ENCODE measurements at places on chromosomes 3 and 15.

DNA sequence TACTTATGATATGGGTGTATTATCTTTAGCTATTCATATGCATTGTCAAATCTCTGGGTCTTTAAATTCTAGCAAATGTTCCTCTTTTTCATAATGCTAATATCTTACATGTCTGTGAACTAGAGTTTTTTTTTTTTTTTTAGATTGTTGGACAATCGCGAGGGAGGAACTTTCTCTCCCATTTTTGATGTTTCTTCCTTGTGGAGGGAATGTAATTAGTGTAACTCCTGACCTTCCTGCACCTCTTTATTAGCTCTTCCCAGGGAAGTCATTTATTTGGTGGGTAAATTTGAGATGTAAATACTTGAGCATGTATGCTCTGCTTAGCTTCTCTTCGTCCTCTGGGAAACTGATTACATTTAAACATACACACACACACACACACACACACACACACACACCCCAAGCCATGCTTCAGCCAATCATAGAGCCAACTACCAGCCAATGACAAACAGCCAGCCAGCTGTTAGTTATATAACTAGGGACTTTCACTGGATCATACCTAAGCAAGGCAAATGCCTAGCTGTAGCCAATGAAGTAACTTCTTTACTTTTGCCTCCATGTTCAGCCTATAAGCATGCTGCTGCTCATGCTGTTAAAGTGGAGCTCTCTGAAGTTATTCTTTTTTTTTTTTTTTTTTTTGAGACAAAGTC lies 8.3 kb upstream of the USP8 start:
- H3K4me3 ChIP-seq = no peak overlapping the region
- peaks cover 3% of the 10 kb centered on the region for H3K27me3 ChIP-seq
- no peak for DNase-seq
- peaks cover 1% of the 10 kb centered on the region for H3K36me3 ChIP-seq
- no peak overlapping the region for H3K27ac ChIP-seq

DNA sequence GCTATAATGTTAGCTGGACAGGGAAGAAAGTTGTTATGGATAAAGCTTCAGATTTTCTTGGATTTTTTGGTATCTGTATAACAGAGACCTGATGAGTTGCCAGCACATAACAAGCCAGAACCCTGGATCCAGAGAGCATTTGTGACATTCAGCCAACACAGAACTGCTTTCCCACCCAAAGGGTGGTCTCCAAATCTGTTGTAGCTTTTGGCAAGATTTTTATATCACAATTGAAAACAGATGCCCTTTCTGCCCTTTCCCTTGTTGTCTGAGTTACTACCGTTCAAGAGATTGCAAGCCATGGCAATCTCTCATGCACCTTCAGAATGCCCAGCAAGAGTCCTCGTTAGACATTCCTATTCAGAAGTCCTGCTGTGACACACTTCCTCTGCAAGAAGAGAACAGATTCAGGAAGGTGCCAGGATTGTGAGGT lies 107.6 kb upstream of the FGF7 start:
- H3K4me1 ChIP-seq = peaks cover 5% of the 10 kb centered on the region
- no peak overlapping the region for H3K4me3 ChIP-seq
- no peaks in the 10 kb centered on the region for H3K27me3 ChIP-seq

GRCh38 chr15:42035435-42035761 lies 14.6 kb upstream of the PLA2G4E start:
- no peak overlapping the region for H3K27ac ChIP-seq
- no peak overlapping the region for H3K4me3 ChIP-seq
- H3K27me3 ChIP-seq = peaks cover 7% of the 10 kb centered on the region
- H3K36me3 ChIP-seq = no peaks in the 10 kb centered on the region

DNA sequence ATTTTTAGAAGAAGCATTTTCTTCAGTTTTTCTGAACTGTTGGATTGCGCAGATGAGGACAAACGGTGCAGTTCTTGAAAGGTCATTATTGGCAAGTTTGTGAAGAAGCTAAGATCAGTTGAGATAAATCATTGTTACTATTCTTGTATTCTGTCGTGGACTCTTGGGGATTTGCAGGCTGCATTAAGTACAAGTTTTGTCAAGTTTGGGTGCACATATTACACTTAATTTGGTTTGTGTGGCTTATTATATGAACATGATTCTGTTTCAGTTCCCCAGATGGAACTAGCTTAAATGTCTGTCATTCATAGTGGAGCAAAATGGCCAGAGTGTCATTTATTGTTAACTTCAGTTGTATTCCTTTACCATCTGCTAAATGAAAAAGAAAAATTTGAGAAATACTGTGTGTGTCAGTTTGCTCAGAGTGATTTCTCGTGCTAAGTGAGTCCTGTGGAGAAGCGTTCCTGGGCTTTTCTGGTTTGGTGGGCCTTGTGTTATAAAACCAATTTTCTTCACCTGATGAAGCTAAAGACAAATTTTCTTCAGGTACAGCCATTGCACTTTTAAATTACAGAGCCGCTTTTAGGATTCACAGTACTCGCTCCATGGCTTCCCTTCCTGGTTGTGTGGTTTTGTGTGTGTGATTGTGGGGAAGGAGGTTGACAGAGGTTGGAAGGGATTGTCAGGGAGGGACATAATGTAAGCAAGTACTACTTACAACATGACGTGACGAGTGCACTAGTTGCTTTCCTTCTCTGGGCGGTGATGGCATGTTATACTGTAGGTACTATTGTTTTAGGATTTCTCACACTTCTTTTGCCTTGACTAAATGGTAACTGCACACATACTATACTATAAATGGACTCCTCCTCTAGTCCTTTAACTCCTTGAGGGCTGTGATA lies 1.7 kb downstream of the AKAP13 start:
- peaks cover 53% of the 10 kb centered on the region for H3K4me1 ChIP-seq
- H3K36me3 ChIP-seq = peaks cover 26% of the 10 kb centered on the region
- DNase-seq = no peak
- no peaks in the 10 kb centered on the region for H3K27me3 ChIP-seq

DNA sequence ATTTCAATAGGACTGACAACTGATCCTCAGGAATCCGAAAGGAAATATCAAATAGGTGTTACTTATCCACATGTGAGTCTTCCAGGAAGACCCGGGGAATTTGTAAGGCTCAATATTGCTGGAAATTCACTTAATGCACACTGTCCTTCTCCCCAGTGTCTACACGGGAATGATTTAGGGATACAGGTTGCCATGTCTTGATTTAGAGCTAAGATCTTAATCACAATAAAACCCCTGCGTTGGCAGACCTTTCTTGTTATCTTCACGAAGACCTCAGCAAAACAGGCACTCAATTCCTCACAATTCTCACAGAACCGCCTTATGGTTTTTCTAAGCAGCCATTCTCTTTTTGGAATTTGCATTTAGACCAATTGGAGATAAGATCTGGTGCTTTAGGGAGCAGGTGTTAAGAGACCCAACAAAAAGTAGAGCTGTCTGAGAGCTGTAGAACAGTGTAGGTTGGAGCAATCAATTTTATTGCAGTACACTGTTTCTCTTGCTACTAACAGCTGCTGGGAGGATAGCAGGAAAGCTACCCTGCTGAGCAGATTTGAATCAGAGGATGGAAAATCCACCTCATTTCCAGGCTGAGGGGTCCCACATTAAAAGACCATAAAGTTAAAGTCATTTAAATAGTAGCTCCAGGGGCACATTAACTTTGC lies 925.7 kb downstream of the EPHA3 start:
- H3K4me1 ChIP-seq = no peaks in the 10 kb centered on the region
- DNase-seq = no peak
- H3K27me3 ChIP-seq = no peaks in the 10 kb centered on the region
- H3K4me3 ChIP-seq = no peak overlapping the region
- H3K36me3 ChIP-seq = no peaks in the 10 kb centered on the region

DNA sequence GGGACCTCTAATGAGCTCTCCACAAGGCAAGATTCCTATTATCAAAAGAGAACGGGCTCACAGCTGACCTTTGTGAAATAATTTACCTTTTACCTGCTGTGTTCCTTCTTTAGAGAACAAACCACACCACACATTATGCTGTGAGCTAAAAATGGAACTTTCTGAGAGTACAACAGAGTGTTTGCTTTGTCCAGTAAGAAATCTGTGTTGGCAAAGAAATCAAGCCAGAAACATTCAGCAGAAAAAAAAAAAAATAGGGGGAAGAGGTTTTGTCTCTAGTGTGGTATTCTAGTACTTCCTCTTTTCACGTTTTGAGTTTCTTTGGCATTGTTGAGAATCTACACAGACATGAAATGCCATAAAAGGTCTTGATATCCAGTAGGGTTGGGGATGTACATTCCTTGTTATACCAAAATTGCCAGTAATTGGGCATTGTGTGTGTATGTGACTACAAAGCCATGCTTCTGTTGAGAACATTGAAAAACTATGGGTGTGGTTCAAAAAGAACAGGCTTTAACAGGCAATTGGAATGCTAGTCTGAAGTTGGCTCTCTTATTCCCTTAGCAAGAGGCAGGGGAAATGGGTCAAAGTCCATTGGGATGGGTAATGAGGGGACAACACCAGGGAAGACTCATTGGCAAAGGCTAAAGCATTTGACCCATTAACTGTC lies 273.5 kb downstream of the NEK10 start:
- H3K27ac ChIP-seq = no peak overlapping the region
- no peaks in the 10 kb centered on the region for H3K27me3 ChIP-seq
- no peaks in the 10 kb centered on the region for H3K36me3 ChIP-seq
- no peak for DNase-seq

GRCh38 chr3:15267502-15267901 lies 61.5 kb downstream of the CAPN7 start:
- DNase-seq = peak; percentile 34
- H3K27me3 ChIP-seq = no peaks in the 10 kb centered on the region
- H3K36me3 ChIP-seq = peaks cover 13% of the 10 kb centered on the region
- H3K4me1 ChIP-seq = peaks cover 60% of the 10 kb centered on the region

GRCh38 chr3:172981407-172981983 lies 159.5 kb downstream of the SPATA16 start:
- H3K4me3 ChIP-seq = no peak overlapping the region
- H3K36me3 ChIP-seq = no peaks in the 10 kb centered on the region
- no peak for DNase-seq
- H3K4me1 ChIP-seq = no peaks in the 10 kb centered on the region
- no peak overlapping the region for H3K27ac ChIP-seq
